SK-MEL-5 (cell line): ENCODE measurements at places on chromosomes 3 and 15. TPM values are rescaled to one million over a fixed set of nuclear protein-coding genes. Genes with fewer than 3 reads are reported as not detected.
A peak's percentile ranks its signal among the peaks of the same experiment; 100 is the strongest.

TNNC1 gene
- 0.24 and 0.42 TPM in 2 replicates for total RNA-seq

CADM2 gene
- total RNA-seq, result not detected in 2 replicates

JAGN1 gene
- total RNA-seq, result 42.9 and 45.2 TPM in 2 replicates

SNAPC5 gene
- 60.5 and 60.7 TPM in 2 replicates for total RNA-seq

ASB14 gene
- not detected in 2 replicates for total RNA-seq

- DNase-seq, result peak; percentile 81
These were observed at the start of gene RLBP1 for GRCh38 chr15:89221543-89221942. TSS of gene RLBP1 (minus strand) at chr15:89221579. CDS start at chr15:89218975, 2,604 bp downstream.

NOX5 gene
- total RNA-seq, result 4.0 TPM in 2 replicates

DNA sequence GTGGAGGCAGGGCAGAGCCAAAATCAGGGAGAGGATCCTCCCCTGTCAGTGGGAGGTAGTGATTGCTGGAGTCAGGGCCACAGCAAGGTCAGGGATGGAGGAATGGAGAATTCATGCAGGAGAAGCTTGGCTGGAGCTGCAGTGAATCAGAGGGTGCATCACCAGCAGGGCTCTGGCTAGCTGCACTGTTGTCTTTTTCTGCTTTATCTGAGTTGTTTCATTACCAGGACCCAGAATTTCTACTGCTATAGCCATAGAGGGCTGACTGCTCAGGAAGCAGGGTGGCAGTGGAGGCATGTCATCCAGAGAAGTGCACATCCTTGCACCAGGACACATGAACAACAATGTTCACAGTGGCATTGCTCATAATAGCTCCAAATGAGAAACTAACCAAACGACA, 113.5 kb upstream of the GALNT15 start:
- DNase-seq, result no peak

- DNase-seq, result no peak
These were observed 16.1 kb upstream of the EXOG start for GRCh38 chr3:38480093-38480445.

GRCh38 chr3:152413240-152413639, 144.5 kb downstream of the MBNL1 start:
- no peak for DNase-seq

DNA sequence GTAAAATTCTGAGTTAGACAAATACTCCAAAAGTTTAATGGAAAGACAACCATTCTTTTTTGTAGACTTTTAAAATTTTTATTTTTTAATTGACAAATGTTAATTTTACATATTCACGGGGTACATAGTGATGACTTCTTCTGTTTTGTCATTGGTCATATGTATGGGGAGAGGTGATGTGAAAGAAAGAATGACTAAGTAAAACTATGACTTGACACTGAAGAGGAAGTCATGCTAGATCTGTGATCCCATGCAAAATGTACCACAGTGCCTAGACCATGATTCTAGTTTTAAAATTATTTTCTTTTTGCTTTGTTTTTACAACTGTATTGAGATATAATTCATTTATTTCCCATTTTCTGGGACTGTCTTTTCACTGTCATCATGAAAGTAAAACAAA, 281.6 kb downstream of the MBNL1 start:
- DNase-seq, result no peak

GRCh38 chr3:197901626-197902025, 48.4 kb upstream of the RPL35A start:
- no peak for DNase-seq

DNA sequence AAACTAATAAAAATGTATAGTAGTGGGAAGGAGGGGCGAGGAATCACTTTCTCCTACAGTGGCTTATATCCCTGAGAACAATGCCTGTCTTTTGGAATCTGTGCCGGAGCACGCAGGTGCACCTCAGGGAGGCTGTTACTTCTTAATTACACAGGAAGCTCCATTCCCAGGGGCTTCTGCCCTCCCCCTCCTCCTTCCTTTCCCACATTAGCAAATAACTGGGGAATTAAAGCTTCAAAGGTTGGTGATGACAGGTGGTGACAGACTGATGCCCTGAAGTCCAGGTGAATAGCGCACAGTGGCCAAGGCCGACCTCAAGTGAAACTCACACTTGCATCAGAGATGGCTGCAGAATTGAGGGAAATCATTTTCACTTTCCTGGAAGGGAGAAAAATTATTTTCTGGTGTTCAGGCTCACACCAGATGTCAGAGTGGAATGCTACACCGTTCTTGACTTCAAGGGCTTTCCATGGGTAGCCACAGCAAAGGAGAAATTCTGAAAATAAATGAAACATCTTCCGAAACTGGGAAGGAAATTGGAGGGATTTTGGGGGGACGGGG, 3.7 kb downstream of the GRAMD2A start:
- DNase-seq, result no peak

DNA sequence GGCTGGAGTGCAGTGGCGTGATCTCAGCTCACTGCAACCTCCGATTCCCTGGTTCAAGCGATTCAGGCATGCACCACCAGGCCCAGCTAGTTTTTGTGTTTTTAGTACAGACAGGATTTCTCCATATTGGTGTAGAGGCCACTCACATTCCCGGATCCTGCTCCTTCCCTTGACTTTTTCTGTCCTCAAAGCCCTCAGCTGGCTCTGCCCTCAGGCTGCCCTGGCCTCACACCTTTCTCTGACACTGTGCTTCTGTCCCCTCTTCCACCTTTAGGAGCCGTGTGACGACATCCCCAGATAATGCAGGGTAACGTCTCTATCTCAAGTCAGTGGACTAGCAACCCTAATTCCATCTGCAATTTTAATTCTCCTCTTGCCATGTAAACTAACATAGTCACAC, 8.6 kb upstream of the CYFIP1 start:
- DNase-seq, result no peak

CELF6 gene
- 0.24 TPM in 1 of 2 replicates, not detected in the other for total RNA-seq

DNA sequence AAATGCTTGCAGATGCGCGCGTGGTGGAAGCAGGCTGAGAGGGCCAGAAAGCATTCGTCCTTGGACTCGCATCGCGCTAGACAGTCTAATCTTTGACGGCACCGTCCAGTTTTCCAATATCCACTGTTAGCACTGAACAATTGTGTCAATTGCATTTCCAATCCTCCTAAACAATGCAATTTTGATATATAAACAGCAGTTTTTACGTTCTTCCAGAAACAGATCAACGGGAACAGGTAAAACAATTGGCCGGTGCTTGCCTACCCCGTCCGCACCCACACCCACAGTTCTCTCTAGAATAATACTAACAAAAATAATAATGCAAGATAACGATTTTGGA, 17.2 kb downstream of the CPN2 start:
- no peak for DNase-seq

- DNase-seq, result no peak
These were observed 347.3 kb downstream of the MFSD1 start for GRCh38 chr3:159149131-159149530.

STAG1 gene
- 16.3 and 17.9 TPM in 2 replicates for total RNA-seq

GRCh38 chr3:142118911-142119310, 30.4 kb downstream of the TFDP2 start:
- no peak for DNase-seq

SNX4 gene
- 53.4 and 56.8 TPM in 2 replicates for total RNA-seq

GRCh38 chr3:8069471-8069870, 432.2 kb upstream of the LMCD1 start:
- no peak for DNase-seq

GRCh38 chr3:40994611-40995010, 204.7 kb upstream of the CTNNB1 start:
- DNase-seq, result no peak

GRCh38 chr3:126107203-126107939, 23.4 kb upstream of the SLC41A3 start:
- DNase-seq, result no peak

GRCh38 chr3:18765161-18765560, 340.0 kb upstream of the SATB1 start:
- no peak for DNase-seq

IL12A gene
- 0.59 and 2.0 TPM in 2 replicates for total RNA-seq

GRCh38 chr3:102510663-102511062, 75.8 kb downstream of the ZPLD1 start:
- no peak for DNase-seq

GRCh38 chr3:186079925-186080324, 29.0 kb downstream of the ETV5 start:
- DNase-seq, result no peak

DNA sequence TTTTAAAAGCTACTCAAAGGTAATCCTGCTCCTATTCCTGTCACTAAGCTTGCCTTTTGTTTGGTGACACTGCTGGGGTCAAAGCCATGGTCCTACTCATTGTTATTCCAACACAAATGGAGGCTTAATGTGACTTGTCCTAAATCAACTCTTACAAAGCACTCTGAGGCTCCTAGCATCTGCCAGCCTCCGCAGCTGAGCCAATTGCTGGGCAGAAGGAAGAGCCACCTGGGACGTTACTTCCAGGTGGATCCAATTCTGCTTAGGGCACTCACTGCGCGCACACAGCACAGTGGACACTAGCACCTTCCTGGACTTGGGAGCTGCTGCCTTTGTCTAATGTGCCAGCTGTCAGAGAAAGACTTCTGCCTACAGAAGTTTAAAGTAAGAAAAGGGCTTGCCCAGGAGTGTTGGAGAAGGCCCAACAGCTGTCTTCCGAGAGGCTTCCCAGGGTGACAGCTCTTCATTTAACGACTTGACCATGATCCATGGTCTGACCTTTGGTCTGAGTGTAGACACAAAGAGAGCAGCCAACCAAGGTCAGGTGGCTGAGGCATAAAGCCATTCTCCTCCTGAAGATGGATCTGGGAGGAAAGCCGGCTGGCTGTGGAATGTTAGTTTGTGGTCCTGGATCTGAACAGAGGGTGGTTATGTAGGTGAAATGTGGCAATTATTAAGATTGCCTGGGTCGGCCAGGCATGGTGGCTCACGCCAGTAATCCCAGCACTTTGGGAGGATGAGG, 102.2 kb downstream of the AQP9 start:
- no peak for DNase-seq

DNA sequence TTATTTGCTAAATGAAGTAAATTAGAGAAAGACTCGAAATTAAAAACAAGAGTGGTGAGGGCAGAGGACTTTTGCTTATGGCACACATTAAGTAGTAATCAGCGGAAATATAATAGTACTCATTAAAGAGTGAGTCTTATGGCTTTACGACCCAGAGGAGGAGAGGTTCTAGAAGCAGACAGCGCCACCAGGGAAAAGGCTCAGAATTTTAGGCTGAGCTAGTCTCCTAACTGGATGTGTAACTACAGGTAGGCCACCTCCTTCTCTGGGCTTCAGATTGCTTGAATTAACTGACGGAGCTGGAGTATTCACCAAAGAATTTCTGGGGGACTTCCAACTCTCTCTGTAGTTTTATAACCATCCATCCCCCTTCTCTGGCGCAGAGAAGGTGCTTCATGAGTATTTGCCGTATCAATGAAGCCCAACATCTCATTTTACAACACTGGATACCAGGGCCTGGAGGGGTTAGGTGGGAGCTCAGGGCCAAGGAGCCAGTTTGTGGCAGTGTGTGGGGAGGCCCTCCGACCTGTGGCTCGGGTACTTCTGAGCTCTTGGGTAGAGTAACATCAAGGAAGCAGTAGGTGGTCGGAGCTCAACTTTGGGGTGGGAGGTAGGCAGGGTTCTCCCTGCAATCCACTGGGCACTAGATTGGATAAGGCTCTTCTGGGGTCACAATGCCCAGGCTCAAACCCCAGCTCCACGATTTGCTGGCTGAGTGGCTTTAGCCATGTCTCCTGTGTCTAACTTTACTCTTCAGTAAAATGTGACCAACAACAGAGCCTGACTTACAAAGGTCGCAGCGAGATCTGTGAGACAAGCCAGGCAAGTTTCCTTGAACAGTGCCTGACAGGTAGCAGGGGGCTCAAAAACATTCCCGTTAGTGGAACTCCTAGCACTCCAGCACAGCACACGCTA, 1.1 kb downstream of the CHCHD4 start:
- no peak for DNase-seq

ASB7 gene
- total RNA-seq, result 13.7 and 14.1 TPM in 2 replicates

- DNase-seq, result no peak
These were observed 79.9 kb downstream of the MYH15 start for GRCh38 chr3:108430540-108430939.

DNA sequence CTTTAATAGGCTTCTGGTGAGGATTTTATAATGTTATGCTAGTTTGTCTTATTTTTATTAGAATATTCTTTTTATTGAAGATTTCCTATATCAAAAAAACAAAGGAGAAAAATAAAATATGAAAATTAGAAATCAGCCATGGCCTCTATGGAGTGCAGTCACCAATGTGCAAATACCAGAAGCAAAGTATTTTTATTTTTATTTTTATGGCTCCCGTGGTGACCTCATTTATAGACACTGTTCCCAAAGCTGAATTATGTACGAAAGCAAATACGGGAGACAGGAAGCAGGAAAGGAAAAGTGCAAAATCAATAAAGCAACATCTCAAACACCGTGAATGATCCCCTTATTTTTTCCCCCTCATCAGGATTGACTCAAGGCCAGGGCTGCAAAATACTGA, 35.1 kb downstream of the DAZL start:
- no peak for DNase-seq

GRCh38 chr3:102614585-102614984, 179.8 kb downstream of the ZPLD1 start:
- no peak for DNase-seq

- no peak for DNase-seq
These were observed 58.1 kb upstream of the SATB1 start for GRCh38 chr3:18483226-18483625.

COMMD2 gene
- 33.5 and 45.5 TPM in 2 replicates for total RNA-seq

MELTF gene
- total RNA-seq, result 188 and 210 TPM in 2 replicates

SYNM gene
- 20.3 and 25.9 TPM in 2 replicates for total RNA-seq

- no peak for DNase-seq
These were observed 76.8 kb downstream of the BDH1 start for GRCh38 chr3:197478746-197479668.

TMEM212 gene
- total RNA-seq, result not detected in 2 replicates

SKOR1 gene
- total RNA-seq, result 0.03 TPM in 1 of 2 replicates, not detected in the other

DNA sequence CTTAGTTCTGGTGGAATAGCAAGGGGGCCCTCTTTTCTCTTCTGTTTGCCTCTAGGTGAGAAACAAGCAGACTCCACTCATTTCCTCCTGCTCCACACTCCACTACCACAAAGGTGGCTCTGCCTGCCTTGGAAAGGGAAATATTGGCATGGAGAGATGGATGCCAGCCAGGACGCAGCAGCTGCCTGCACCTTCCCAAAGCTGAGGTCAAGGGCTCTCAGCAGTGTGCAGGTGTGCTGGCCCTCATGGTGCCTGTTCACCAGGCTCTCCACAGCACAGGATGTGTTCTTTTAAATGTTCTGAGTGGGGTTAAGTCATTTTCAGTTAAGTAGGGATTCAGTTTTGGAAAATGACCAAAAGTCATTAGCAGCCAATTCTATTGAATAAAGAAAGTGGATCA, 211.2 kb upstream of the STRIT1 start:
- DNase-seq, result no peak

- no peak for DNase-seq
These were observed 100.0 kb upstream of the PPP2R3A start for GRCh38 chr3:135865553-135865952.

- DNase-seq, result no peak
These were observed 26.5 kb downstream of the TRIM71 start for GRCh38 chr3:32844322-32844654.

ZNF774 gene
- total RNA-seq, result 2.1 and 2.2 TPM in 2 replicates

- peak; percentile 34 for DNase-seq
These were observed 23.8 kb upstream of the ZNF148 start for GRCh38 chr3:125398952-125399351.

DNA sequence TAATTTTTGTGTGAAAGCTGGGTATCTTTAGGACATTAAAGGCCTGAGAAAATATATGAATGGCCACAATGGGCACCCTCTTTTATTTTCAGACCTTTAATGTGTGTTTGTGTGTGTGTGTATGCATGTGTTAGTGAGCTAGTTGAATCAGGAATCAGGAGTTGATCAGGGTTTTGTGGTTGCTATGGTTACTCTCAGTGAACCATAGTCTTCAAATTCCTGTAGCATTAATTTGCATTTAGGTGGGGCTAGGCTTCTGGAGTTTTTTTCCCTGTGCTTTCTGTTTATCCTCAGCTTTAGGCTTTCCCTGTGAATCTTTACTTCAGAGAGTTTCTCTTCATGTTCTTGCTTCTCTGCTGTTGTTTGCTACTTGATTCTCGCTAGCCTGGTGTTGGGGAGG, 122.0 kb upstream of the ONECUT1 start:
- DNase-seq, result no peak

FAM107A gene
- total RNA-seq, result not detected in 2 replicates
